ENCODE measurements at places on chromosomes 1 and 21. TPM values are rescaled to one million over a fixed set of nuclear protein-coding genes. Genes with fewer than 3 reads are reported as not detected.
A peak's percentile ranks its signal among the peaks of the same experiment; 100 is the strongest.

Gene PIGR
- total RNA-seq, result 2.1 TPM

Gene MXRA8
- 141 TPM for total RNA-seq

Gene CD34
- total RNA-seq, result 42.1 TPM

Gene KRTAP20-1
- total RNA-seq, result not detected

Gene CYP4A22
- not detected for total RNA-seq

- DNase-seq, result no peak
Observed at GRCh38 chr21:45359451-45360217, 45.3 kb upstream of the COL18A1 start.

DNA sequence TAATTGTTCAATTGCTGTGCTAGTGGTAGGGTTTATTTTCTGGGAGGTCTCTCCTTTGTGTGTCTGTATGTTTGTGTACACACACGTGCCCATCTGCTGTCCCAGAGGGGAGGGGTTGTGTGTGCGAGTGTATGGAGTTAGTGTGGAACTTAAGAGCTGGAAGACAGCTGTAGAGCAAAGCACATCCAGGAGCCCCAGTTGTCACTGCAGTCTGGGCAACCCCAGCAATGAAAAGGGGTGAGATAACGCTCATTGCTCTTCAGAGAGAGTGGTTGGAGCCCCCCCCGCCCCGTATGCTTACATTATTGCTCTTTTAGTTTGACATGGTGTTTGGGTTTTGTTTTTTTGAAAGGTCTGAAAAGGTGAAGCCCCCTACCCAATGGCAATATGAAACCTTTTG, 36.9 kb downstream of the NCF2 start:
- no peak for DNase-seq

DNA sequence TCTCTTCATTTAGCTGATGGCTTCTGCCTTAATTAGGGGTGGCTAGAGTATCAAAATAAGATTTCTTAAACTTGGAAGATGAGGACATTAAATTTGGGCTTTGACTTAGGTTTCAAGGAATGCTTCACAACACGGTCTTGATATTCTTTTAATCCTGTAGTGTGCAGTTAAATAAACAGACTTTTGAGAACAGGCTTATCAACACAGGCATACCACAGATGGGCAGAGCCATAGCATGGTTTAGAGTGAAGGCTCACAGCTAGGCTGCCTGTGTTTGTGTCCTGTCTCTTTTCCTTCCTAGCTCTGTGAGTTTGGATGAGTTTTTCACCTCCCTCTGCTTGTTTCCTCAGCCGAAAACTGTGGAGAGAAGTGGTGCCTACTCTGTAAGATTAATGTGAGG, 102.3 kb upstream of the IPO9 start:
- no peak for DNase-seq

DNA sequence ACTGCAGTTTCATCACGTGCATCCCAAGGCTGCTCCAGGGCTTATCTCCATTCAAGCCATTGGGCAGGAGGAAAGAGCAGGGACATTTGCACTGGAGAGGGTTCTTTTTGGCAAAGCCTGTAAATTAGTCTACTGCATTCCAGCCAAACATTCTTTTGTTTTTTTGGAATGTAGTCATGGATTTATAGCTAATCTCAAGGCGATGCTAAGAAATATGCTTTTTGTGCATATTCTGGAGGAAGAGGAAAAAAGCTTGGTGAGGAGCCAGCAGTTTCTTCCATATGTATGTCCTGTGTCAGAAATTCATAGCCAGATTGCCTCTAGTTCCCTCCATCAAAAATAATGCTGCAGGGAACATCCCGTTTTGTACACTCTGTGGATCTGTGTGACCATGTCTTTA, 221.4 kb downstream of the BACH1 start:
- DNase-seq, result no peak

GRCh38 chr1:89277725-89278124, 5.1 kb upstream of the GBP5 start:
- DNase-seq, result no peak

GRCh38 chr1:87404296-87404695, 75.6 kb downstream of the LMO4 start:
- no peak for DNase-seq

GRCh38 chr1:47759936-47760629, 237.1 kb downstream of the TRABD2B start:
- DNase-seq, result no peak

DNA sequence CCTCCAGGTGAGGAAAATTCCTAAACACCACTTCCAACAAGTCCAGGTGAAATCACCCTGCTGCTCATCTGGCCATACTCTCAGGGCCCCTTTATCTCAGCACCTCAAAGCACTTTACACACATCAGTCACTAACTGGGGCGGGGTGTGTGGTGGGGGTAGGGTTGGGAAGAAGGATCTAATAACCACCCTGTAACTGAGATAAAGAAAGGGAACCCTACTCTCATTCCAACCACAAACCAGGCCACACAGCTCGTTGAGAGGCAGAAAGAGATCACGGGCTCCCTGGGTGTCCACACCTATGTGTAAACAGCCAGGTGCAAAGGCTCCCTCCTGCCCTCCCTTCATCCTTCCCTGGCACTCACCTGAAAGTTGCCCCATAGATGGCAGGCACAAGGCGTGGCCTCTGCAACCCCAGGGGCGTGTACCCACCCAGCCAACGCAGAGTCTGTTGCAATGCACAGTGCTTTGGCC, 20.4 kb downstream of the GPR161 start:
- no peak for DNase-seq

DNA sequence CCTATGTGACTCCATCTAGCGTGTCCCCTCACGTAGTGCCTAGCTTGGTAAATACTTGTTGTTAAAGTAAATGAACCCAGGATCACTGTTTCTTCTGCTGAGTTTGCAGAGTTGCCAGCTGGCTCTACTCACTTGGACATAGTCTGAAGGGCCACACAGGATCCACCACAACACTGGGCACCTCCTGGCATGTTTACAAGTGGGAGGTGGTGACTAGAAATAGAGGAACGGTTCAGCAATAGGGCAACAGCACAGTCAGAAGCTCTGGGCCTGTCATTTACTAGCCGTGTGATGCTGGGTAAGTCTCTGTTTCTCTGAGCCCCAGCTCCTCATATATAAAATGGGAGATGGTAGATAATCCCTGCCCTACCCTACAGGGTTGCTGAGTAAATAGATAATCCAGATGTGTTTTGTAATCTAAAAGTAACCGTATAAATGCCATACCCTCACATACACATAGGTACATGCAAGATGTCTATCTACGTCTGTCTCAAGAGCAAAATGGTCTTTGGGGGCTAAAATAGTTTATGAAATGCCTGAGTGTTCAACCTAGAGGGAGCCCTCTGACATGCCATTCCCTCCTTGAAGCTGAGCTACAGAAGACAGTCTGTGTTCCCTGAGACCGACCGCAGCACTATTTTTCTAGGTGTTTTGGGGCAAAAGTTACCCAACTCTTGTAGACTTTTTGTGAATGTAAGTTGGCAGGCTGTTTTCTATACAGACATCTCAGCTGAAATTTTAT, 20.5 kb downstream of the RNF220 start:
- no peak for DNase-seq

GRCh38 chr1:94819945-94820746, at the start of gene SLC44A3:
TSS of gene SLC44A3 (plus strand) at chr1:94820357. CDS start at chr1:94820452, 95 bp downstream.
- peak; percentile 43 for DNase-seq

GRCh38 chr21:16708101-16708835, 804.6 kb upstream of the CXADR start:
- no peak for DNase-seq

DNA sequence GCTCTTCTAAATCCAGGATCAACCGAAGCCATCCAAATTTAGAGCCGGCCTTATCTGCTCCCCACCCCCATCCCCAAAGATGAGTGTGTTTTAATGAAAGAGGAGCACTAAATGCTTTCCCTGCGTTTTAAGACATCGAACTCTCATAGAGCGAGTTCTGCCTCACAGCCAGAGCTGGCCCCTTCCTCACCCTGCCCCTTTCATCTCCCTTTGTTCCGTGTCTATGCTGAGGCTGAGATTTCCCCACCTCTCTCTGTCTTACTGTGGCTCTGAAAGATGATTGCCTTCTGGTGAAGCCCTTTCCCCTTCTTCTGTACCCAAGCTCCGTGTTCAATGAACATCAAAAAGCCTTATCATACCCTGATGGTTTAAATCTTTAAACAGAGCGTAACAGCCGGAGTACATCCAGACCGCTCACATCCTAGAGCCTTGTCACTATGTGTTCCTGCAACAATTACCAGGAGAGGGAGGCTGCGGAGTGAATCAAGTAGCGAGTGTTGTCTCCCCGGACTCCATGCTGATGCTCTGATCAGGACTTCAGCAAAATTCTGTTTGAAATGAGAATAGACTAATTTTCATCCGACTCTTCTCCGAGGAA, 110.1 kb downstream of the ZNF326 start:
- DNase-seq, result no peak

DNA sequence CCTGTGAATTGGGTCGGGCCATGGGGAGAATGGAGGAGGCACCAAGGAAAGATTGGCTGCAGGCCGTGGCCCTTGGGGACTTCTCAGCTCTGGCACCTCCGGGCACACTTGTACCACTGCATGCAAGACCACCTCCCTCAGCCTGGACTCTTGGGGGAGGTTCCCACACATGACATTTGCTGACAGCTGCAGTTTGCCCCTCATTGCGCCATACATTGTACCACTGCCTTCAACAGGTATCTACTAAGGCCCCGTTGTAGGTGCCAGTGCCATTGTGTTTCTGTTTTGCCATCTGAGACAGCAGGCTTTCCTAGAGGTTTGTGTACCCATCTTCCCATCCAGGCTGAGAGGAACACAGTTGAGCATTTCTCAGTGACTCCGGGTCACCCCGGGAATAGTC, 159.4 kb upstream of the TMEM51 start:
- DNase-seq, result no peak

DNA sequence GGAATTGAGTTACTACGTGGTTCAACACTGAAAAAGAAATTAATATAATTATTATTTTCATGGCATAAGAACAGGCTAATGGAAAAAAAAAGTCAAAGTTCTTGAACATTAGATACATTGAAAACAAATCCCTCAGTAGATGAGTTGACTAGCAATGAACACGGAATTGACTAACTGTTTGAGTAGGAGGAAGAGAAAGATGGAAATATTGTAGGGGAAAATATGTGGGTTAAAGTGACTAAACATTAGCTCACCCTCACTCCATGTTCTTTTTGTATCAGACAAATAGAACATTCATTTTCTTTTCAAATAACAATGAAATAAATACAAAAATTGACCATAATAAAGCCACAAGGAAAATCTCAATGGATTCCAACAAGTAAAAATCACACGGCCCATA, 84.3 kb downstream of the KCNK2 start:
- DNase-seq, result no peak

GRCh38 chr1:110294308-110294707, 44.9 kb upstream of the RBM15 start:
- no peak for DNase-seq

GRCh38 chr1:942864-943533, 16.1 kb downstream of the NOC2L start:
- peak; percentile 89 for DNase-seq

- no peak for DNase-seq
Observed at GRCh38 chr1:232579958-232580941, 49.7 kb downstream of the SIPA1L2 start.

DNA sequence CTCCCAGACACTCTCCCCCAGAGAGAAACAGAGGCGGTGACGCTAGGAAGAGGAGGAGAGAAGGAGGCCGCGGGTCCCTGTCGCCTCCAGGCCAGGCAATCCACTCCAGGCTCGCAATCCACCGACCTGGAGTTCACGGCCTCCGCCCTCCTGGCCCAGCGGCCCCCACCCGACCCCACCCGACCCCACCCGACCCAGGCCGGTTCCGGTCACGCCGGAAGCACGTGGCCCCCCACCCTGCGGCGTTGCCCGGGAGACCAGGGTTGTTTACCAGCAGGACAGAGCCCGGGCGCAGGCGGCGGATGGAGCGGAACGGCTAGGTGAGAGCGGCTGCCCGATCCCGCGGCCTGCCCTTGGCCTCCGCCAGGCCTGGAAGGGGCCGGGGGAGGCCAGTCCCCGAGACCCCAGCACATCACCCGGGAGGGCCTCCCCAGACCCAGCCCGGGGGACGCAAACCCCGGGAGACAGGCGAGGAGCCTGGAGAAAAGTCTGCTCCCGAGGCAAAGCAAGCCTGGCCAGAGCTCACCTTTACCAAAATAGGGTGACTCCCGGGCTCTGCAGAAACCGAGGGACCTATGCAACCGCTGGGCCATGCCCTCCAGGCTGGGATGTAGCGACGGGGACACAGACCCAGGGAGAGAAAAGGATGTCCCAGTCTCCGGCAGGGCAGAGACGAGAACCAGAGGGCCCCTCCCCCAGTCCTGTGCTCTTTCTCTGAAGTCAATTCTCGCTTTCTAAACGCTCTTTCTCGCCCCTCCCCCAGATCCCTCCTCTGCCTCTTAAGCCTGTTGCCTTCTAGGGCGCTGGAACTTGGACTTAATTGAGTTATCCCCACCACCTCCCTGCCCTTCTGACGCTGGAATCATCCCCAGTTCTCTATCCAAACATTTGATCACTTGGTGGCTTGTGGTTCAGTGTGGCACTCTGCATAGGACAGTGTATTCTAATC, at the start of the genes PLA2G2C and UBXN10:
TSS of gene PLA2G2C (minus strand) at position 685 of the 949 bp plus-strand sequence. CDS start 9,155 bp downstream, outside the sequence.
TSS of gene UBXN10 (plus strand) at position 263 of the 949 bp plus-strand sequence. CDS start 4,466 bp downstream, outside the sequence.
- DNase-seq, result peak; percentile 44

GRCh38 chr1:20210736-20211460, 24.6 kb upstream of the PLA2G2C start:
- no peak for DNase-seq

DNA sequence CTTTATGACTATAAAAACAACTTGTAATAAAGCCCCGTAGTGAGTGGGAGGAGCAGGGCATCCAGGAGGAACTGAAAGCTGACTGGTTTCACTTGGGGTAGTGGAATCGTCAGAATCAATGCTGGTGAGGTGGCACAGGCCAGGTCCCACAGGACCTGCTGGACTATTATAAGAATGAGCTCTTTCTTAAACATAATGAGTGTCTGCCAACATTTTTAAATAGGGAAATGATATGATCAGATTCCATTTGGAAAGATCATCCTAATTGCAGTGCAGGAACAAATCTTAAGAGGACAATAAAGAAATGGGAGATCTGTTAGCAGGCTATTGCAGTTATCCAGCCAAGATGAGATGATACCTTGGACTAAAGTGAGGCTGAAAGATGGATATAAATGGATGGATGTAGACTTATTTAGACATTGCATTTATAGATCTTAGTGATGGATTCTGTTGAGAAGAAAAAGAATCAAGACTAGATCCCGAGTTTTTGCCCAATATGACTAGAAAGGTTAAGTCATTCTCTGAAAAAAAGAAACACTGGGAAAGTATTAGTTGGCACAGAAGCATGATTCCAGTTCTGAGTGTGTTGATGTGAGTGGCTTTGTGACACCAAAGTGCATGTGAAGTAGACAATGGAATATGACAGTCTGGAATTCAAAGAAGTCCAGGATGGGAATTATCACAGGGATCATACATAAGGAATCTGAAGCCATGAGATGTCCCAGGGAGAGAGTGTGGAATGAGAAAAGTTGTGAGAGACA, 153.3 kb upstream of the SGIP1 start:
- no peak for DNase-seq

DNA sequence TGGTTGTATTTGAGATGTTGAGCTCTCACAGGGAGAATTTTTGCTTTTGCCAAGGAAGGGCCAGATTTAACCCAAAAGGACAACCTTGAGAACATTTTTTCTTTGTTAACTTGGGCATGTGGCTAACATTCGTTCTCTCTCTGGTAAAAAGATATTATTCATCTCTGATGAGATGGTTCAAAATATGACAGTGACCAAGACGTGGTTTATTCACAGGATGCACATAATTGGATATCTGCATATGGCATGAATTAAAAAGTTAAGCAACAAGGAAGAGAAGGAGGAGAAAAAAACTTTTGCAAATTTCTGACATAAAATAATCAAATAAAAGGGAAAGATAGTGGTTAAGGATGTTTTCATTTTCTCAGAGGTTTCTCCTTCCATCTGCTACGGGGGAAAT, 43.1 kb upstream of the BCL10 start:
- DNase-seq, result no peak
